Pericardium fibroblast (primary cell): ENCODE measurements at places on chromosomes 6 and 20. TPM values are rescaled to one million over a fixed set of nuclear protein-coding genes. Genes with fewer than 3 reads are reported as not detected.

The RAET1G gene
- 0.82 TPM in 1 of 2 replicates, not detected in the other for total RNA-seq

The RPS10 gene
- total RNA-seq: 5,879 and 7,152 TPM in 2 replicates

The FABP7 gene
- total RNA-seq: not detected in 2 replicates

The KCNG1 gene
- total RNA-seq: 18.7 and 28.1 TPM in 2 replicates

The TMEM14A gene
- 29.6 and 35.0 TPM in 2 replicates for total RNA-seq

The TMEM200A gene
- total RNA-seq: 2.6 and 10.4 TPM in 2 replicates

The BPI gene
- 0.12 TPM in 1 of 2 replicates, not detected in the other for total RNA-seq

The VARS2 gene
- 15.2 and 16.9 TPM in 2 replicates for total RNA-seq

The EFCAB8 gene
- total RNA-seq: under 0.01 TPM in 1 of 2 replicates, not detected in the other
